Glomerular endothelial cell (primary cell): ENCODE measurements at places on chromosomes 7 and 10. TPM values are rescaled to one million over a fixed set of nuclear protein-coding genes. Genes with fewer than 3 reads are reported as not detected.

Gene AGFG2
- 29.2 and 37.3 TPM in 2 replicates for total RNA-seq

DNA sequence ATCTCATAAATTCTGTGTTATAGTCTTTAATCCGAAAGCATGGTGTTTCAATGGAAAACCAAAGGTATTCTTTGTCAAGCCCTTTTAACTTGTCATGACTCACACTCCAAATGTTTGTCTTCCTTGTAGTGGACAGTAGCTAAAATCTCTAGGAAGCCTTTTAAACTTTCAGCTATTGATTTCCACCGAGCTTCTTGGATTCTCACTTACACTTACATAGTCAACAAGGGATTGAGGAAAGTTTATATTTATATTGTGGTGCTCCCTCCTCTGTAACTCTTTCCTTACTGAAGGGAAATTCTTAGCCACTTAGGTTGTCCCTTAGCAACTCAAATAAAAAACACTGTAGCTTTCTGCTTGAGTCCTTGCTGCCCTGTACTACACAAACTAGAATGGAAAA is 31.2 kb upstream of the GPR37 start:
- DNase-seq: no peak

Gene SLC39A12
- not detected in 2 replicates for total RNA-seq

- no peak for DNase-seq
Observed at GRCh38 chr10:130994191-130994590, 317.3 kb downstream of the TCERG1L start.

DNA sequence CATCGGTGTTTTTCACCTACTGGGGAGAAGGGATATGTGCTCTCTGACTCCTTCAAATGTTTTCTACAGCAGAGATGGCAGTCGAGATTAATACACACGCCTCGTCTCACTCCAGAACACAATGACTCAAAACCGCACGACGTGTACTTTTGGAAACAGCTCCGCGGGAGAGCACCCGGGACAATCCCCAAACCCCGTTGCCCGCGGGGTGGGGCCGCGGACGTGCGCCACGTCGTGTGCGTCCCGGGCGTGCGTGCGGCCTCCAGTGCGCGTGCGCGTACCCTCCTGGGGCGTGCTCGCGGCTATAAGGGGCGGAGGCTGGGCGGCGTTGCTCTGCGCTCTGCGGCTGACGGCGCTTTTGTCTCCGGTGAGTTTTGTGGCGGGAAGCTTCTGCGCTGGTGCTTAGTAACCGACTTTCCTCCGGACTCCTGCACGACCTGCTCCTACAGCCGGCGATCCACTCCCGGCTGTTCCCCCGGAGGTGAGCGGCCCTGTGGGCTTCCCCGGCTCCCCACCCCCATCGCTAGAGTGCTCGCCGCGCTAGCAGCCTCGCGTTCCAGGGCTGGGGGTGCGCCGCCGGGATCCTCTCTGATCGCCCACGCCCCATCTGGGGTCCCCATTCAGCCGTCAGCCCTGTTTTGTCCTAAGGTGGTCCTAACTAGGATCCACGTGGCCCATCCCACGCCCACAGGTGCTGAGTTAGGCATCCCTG is at the start of gene HILPDA:
Gene HILPDA, plus strand, starts transcription at position 336 of the 712 bp plus-strand sequence. CDS start 1,391 bp downstream, outside the sequence.
- DNase-seq: no peak

- no peak for DNase-seq
Observed at GRCh38 chr7:143988976-143989745, 11.0 kb upstream of the OR6B1 start.

Gene OR2A42
- not detected in 2 replicates for total RNA-seq

DNA sequence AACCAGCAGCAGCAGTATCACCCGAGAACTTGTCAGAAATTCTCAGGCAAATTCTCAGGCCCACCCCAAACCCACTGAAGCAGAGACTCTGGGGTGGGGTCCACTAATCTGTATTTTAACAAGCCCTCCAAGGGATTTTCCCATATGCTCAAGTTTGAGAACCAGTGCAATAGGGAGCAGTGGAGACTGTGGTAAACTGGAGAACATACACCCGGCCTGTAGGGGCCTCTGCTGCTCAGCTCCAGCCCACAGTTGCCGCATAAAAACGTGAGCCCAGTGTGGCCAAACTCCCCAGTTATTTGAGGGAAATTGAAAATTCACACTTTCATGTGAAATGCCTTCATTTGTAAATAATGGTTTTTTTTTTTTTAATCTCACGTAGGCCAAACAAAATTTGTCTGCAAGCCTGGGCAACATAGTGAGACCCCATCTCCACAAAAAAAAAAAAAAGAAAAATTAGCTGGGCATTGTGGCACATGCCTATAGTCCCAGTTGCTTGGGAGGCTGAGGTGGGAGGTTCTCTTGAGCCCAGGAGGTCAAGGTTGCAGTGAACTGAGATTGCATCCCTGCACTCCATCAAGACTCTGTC is 97.6 kb upstream of the ZMIZ1 start:
- no peak for DNase-seq

GRCh38 chr10:16799621-16800020 is 17.6 kb downstream of the RSU1 start:
- no peak for DNase-seq

Gene ZSWIM8
- 83.3 and 123 TPM in 2 replicates for total RNA-seq

DNA sequence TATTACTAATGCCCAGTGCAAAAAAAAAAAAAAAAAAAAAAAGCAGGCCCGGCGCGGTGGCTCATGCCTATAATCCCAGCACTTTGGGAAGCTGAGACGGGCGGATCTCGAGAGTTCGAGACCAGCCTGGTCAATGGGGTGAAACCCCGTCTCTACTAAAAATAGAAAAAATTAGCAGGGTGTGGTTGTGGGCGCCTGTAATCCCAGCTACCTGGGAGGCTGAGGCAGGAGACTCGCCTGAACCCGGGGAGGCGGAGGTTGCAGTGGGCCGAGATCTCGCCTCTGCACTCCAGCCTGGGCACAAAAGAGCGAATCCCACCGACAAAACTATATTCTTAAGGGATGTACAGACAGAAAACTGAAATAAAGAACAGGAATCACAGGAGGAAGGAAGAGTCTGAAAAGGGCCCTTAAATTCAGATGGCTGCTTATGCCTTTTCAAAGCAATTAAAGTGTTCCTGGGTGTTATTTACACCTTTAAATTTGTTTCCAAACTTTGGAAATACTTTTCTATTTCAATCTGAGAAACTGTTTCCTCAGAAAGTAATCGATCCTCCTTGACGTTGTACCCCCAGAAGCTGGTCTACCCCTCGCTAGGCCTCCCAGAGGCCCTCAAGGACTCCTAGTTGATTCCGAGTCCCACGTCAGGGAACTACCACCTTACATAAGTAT is 2.0 kb upstream of the KMT2E start:
- DNase-seq: no peak
